H4 (cell line): ENCODE measurements at places on chromosomes 5 and 9. TPM values are rescaled to one million over a fixed set of nuclear protein-coding genes. Genes with fewer than 3 reads are reported as not detected.

DNA sequence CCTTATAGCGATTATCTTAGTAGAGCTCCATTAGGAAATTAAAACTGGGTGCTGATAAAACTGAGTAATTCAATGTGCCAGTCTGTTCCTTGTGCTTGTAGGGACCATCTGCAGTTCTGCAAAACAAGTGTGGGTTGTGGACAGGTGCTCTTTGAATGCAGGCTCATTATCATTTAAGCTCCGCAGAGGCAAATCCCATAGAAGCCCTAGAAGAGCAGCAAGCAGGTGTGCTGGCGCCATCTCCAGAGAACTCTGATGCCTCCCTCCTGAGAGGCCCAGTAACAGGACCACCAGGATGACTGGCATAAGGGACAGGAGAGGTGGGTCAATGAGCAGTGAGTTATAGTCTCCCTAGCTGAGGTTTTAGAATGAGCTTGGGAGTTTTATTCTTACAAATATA, 1342.4 kb upstream of the DMAC1 start:
- DNase-seq = no peak

DNA sequence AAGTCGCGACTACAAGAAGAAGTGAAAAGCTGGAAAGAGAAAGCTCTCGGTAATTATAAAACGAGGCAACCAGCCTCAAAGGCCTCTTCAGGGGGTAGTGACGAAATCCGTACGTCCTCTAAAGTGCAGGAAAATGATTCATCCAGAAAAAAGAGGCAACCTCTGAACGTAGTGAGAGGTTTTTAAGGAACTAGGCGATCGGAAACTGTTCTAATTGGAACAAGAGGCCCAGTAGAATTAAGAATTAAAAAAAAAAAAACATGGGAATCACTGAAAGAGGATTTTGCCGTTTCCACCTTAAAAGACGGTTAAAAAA, 1.0 kb downstream of the CSNK1A1 start:
- no peak for DNase-seq

- peak; percentile 81 for DNase-seq
Measured at GRCh38 chr5:40904205-40904993, 4.9 kb upstream of the C7 start.

DNA sequence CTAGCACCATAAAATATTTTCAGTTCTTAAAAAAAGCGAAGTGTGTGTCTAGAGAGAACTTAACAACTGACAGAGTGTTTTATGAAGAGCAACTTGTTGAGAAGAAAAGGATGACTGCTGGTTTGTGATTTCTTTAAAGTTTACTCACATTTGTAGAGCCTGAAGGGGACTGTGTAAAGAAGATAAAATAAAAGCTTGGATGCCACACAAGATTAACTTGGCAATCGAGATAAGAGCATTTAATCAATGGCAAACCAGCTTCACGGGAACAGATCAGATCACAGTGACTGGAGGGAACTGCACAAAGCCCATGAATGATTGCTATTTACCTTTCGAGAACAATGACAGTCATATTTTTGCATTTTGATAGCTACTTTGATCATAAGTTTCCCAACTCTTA, 2013.1 kb upstream of the CDH9 start:
- no peak for DNase-seq

DNA sequence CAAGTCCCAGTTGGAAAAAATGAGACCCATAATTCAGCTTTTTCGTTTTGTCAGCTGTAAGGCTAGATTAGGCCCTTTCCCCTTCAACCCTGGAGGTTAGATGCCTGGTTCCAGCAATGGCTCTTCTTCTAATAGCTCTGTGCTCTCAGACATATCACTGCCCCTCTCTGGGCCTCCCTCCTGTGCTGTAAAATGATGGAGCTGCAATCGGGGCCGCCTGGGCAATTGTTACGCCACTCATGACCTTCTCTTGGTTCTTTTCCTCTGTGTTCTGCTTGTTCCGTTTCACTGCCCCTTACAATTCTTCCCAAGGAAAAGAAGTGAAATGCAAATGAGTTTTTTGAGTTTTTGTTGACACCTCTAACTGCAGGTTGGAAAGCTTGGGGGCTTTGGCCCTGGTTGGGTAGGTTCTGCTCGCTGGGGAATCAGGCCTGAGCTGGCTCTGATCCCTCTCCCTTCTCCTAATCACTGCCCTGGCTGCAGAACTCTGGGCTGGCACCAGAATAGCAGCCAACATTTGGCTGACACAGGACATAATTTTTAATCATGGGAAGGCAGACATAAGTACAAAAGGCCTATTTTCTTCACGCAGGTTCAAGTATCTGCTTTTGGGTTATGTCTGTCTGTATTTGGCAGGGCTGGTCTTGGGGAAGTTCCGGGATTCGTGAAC, 110.9 kb downstream of the FOXD1 start:
- no peak for DNase-seq

DNA sequence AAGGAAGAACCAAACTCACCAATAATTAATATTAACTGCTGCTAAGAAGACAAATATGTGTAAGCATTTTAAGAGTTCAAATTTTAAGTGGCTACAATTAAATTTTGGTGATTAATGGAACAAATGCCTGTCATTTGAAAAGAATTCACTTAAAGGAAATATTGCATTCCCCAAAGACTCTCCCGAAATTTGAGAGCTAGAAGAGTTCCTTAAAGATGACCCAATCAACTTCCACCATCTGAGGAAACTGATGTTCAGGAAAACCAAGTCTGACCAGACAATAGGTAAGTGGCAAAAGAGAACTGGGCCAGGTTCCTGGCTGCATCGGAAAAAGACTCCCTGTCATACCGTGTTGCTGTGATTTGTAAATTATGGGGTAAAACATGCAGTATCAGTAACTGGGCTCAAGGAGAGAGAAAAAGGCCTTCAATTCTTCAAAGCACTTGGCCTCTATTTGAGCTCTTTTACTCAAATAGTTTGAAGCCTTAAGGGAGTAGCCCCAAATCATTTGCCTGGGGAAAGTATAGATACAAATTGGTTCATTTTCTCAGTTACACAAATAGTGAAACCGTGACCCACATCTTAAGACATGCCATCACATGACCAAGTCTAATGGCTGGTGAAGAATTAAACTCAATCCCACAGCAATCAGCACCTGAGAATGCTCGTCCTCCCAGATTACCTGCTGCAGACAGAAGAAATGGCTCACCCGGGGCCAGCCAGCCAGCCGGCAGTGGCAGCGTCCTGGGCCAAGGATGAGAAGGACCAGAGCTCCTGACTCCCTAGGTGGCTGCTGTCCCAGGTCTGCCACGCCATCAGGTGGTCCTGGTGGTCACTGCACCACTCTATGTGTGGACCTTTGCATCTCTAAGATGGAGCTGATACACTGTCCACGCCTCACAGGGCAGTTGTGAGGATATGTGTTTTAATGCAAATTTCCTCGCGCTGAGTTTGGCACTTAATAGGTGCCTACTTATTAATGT, 162.9 kb downstream of the TTLL11 start:
- no peak for DNase-seq

DNA sequence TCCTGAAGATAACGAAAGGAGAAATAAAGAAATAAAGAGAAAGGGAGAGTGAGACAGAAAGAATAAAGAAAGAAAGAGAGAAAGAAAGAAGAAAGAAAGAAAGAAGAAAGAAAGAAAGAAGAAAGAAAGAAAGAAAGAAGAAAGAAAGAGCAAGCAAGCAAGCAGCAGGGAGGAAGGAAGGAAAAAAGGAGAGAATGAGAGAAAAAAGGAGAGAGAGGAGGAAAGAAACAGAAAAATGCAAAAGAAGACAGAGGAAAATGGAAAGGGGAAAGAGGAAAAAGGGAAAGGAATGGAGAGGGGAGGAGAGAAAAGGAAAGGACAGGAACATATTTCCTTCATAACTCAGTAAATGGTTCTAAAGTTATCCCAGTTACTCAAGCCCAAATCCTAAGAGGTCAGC, 978.8 kb upstream of the CDH9 start:
- DNase-seq = no peak

DNA sequence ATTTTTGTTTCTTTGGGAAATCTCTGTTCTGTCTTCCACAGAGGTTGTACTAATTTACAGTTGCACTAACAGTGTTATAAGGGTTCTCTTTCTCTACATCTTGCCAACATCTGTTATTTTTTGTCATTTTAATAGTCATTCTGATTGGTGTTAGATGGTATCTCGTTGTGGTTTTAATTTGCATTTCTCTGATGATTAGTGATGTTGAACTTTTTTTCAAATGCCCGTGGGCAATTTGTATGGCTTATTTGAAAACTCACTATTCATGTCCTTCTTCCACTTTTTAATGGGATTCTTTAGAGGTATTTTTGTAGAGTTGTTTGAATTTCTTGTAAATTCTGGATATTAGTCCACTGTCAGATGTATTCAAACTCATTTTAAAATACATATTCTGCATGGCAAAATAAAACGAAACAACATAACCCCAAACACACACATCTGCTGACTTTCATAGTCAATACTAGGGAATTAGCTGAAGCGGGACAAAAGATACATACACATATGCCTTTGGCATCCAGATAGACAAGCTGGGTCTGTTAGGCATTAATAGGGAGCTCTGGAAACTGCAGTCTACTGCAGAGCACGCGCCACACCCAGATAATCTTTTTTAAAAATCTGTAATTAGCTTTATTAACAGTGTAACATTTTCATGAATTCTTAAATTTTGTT, 5.8 kb upstream of the SPATA31C2 start:
- no peak for DNase-seq

- DNase-seq = no peak
Measured at GRCh38 chr9:136192289-136193126, 12.4 kb downstream of the LHX3 start.

DNA sequence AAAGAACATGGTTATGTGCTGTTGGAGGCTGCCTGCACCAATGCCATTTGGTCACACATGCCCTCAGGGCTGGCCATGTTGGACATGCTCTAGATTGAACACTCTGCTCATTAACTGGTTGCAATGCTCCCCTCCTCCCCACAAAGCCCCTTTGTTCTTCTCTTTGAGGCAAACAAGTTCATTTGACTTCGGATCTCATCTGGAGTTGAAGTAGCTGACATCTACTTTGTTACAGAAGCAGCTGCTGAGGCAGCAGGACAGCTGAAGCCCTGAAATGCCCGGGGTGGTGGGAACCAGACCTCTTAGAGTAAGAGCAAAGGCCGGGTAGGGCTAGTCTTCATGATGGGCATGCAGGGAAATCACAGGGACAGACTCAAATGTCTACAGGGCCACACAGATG, 123.5 kb downstream of the APBA1 start:
- no peak for DNase-seq

DNA sequence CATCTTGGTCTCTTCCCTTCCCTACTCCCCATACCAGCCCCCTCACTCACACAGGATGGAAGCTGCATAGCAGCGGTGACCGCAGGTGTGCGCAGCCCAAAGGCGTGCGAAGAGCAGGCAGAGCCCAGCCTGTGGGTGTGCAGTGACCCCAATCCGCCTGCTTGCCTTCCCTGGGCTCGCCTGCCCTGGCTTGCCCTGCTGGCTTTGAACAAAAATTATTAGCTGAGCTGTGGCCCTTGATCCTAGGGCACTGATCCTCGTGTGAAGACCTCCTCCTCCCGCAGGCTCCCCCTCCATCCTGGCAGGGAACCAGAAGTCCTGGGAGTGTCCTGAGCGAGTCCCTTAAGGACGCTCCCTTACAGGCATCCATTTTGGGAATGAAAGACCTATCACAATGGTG, 31.9 kb downstream of the MORN5 start:
- no peak for DNase-seq

DNA sequence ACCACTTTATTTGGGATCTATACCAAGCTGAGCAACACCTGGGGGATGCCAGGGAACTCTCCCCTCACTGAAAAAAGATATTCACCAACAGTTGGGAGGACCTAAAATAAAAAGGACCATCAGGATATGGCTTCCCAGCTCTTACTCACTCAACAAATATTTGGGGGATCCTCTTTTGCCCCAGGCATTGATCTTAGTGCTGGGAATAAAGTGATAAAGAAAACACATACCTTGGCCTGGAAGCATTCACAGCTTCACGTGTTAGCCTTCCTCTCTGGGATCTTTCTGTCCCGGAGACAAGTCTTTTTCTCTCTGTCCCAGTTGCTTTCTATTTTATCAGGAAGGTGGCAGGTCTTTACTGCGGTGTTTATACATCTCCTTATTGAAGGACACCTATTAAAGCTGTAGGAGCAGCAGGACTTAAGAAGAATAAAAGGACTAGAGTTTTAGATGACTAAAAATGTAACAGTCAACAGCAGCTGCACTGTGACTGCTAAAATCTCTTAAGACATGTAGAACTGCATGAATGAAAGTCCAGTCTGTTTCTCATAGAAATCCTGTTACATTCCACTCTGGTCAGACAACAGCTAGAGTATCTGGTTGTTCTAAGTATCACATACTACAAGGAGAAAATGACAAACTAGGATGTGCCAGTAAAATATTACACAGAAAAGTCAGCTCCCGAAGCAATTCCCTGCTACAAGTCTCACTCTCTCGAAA, 90.0 kb upstream of the ITGA2 start:
- no peak for DNase-seq

DNA sequence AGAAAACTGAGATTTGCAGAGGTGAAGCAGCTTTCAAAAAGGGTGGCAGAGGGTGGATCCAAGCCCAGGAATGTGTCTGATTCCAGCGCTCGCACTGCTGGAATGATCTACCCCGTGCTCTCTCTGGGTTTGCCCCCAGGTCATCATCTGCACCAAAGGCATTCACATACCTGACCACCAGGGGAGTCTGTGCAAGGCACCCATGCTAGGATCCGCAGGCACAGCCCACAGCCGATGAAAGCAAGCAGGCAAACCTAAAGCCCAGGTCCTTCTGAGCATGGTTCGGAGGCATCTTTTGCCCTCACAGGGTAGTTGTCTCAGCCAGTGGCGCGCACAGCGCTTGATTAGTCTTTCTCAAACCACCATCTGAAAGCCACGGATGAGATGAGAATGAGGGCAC, 56.6 kb downstream of the TEK start:
- DNase-seq = no peak

DNA sequence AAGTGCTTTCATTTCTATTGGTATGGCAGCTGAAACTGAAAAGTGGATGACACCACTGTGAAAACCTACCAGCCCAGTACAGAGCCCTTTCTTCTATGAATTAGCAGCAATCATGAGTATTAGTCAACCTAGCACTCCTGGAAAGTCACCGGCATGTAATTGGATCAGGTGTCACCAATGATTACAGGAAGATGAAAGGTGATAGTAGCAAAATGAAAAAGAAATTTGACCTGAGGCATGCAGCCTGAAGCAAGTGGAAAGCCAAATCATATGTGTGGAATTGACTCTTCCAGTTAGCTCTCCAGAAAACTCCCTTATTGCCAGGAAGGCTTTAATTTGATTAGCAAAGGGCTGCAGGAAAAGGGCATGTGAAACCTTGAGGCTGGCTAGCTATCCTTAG, 81.2 kb upstream of the NAA35 start:
- no peak for DNase-seq

- no peak for DNase-seq
Measured at GRCh38 chr5:152953788-152954483, 536.5 kb upstream of the GRIA1 start.

Gene SOX30
- not detected in 2 replicates for total RNA-seq

Gene CRHBP
- total RNA-seq = not detected in 2 replicates

Gene AFF4
- 19.3 and 31.7 TPM in 2 replicates for total RNA-seq

Gene PCDHAC1
- 1.1 TPM in 2 replicates for total RNA-seq

Gene MYORG
- 1.9 and 2.7 TPM in 2 replicates for total RNA-seq

Gene NCS1
- 39.3 and 40.3 TPM in 2 replicates for total RNA-seq
